ENCODE measurements at places on chromosomes 6 and 20.
A peak's percentile ranks its signal among the peaks of the same experiment; 100 is the strongest.

- ATAC-seq: no peak
Observed at GRCh38 chr20:19370076-19371075, 157.9 kb downstream of the SLC24A3 start.

GRCh38 chr6:105873211-105873704 is 212.9 kb upstream of the PRDM1 start:
- peak; percentile 75 for ATAC-seq

DNA sequence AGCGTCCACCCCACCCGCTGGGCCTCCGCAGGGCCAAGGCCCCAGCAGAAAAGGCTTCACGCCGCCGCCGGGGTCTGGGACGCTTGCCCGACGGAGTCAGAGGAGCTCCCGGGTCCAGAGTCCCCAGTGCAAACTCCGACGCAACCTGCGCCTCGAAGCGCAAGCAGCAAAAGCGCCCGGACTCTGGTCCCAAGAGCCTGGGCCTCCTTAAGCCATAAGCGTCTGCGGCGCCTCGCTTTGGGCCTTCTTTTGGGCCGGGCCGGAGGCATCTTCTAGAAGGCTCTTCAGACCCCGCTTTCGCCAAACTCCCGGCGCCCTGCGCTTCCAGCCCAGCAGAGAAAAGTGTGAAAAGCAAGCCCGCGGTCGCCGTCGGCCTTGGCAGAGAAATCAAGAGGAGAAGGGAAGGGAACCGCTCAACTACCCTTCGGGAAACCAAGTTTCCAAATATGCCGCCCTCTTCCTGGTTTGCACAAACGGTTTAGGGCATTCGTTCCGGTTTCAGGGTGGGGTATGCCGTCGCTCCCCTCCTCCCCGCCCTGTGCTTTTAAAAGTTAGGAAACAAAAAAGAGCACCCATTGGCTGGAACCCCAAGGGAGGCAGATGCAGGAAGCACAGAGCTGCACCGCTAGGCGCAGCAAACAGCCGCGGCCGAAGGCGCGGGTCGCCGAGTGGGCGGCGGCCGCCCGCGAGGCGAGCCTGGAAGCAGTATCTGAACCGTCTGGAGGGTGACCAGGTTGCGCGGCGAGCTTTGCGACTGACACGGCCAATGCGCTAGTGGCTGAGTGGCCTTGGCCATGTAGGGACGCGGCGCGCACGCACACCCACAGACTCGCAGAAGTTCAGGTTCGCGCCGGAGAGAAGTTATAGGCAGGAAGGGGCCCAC is 1.2 kb downstream of the TBX18 start:
- no peak for ATAC-seq

DNA sequence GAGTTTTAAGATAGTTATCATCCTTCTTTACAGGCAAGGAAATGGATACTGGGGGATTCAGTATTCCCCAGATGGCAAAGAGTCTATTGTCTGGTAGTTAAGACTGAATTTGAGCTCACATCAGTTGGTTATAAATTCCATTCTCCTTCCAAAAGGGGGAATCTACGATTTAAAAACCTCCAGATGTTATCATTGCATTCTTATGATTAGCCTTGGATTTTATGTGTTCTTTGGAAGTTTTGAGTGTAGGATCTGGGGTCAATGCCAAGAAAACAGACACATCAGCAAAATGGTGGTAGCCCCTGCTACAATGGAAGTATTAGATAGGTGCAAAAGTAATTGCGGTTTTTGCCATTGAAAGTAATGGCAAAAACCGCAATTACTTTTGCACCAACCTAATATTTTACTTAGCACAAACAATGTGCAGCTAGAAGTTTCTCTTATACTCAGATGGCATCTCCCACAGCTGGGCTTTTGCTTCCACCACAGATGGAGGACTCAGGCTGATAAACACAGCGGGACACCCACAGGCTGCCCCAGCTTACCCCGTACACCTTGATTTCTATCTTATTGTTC is 168.2 kb upstream of the RIN2 start:
- no peak for ATAC-seq

DNA sequence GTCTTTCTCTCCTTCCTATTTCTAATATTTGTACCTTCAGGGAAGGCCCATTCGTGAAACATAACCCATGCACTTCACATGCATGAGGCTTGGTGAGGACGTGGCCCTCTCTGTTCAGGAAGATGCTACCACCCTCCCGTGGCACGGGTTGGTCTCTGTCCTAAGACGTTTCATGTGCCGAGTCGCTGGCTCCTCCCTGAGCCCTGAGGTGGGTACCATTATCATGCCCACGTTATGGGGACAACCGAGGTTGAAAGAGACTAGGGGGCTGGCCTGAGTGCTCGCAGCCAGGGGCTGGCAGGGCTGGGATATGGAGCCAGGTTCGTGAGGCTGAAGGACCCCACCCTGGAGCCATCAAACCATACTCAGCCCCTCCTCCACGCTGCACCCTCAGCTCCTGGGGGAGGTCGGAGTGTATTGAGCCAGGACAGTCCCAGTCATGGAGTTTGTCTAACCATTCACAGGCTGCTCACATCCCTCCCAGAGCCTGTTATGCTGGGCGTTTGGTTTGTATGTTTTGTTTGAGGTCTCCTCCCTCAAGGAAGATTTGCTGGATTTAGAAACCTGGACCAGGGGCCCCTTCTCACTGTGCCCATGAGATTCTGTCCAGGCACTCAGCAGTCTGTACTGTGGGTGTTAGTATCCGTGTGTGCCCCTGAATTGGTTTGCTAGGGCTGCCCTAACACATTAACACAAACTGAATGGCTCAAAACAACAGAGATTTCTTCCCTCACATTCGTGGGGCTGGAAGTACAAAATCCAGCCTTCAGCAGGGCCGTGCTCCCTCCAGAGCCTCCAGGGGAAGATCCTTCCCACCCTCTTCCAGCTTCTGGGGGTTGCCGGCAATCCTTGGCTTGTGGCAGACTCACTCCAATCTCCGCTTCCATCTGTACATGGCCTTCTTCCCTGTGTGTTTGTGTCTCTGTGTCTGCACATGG is 88.3 kb downstream of the ANKRD60 start:
- ATAC-seq: no peak

GRCh38 chr6:484746-485145 is 93.2 kb downstream of the IRF4 start:
- ATAC-seq: no peak

DNA sequence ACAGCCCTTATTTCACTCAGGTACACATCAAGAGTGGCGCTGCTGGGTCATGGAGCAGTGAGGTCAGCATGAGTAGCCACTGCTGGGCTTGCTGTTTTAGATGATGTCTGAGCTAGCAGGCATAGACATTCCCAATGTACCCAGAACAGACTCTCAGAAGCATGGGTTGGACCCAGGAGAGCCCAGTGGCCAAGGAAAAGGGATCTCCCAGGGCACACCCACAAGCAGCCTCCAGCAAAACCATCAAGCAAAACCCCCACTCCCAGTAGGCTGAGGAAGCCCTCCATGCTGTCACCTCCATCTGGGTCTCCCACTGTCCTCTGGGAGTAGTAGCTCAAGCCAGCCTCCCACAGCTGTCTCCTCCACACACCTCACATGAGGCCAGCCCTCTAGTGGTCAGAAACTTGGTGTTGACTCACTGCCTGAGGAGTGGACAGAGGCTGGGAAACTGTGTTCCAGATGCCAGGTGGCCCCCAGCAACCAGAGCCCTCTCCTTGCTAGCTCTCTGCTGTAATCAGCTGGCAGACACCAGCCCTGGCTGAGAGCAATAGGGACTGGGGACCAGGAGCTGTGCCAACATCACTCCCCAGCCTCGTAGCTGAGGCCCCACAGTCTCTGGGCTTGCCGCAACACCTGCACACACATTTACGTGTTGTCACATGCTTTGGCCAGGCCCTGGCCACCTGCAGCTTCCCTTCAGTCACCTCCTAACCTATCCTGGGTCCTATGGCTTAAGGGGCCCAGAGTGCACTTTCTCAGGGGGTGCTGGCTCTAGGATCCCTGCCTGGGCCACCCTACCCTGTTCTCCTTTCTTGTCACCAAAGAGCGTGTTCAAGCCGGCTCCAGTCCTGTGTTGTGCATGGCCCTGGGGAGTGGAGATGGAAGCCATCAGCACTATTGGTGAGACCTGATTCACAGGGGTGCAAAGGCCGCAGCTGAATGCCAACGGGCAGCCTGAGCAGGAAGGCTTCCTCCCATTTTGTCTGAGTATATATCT is 1.9 kb upstream of the AP5S1 start:
- no peak for ATAC-seq

DNA sequence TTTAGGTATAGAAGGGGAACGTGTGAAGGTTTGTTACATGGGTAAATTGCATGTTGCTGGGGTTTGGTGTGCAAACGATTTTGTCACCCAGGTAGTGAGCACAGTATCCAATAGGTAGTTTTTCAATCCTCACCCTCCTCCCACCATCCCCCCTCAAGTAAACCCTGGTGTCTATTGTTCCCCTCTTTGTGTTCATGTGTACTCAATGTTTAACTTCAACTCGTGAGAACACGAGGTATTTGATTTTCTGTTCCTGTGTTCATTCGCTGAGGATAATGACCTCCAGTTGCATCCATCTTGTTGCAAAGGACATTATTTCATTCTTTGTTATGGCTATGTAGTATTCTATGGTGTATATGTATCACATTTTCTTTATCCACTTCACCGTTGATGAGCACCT is 11.6 kb upstream of the VNN1 start:
- ATAC-seq: no peak

- ATAC-seq: no peak
Observed at GRCh38 chr20:36170542-36171215, 16.1 kb downstream of the EPB41L1 start.

- no peak for ATAC-seq
Observed at GRCh38 chr6:27631609-27631916, 158.7 kb upstream of the ZNF184 start.

- ATAC-seq: no peak
Observed at GRCh38 chr20:63854069-63854765, 7.1 kb upstream of the ABHD16B start.

DNA sequence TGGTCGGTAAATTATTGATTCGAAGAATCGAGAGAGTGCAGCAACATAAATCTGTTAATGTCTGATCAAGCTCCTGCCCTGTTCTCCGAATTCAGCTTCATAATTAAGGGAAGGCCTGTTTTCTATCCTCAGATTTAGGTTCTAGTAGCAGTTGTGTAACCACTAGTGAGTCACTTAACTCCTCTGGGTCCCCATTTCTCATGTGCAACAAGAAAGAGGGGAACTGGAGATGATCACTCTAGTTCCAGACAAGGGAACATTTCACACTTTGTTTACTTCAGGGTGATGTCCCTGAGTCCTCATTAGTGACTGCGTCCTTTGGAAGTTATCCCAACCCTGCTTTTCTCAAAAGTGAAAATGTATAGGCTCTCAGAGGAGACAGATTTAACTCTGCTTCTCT is 68.1 kb upstream of the RNF146 start:
- ATAC-seq: no peak

- ATAC-seq: peak; percentile 92
Observed at GRCh38 chr20:1325173-1326030, 3.5 kb downstream of the SDCBP2 start.

DNA sequence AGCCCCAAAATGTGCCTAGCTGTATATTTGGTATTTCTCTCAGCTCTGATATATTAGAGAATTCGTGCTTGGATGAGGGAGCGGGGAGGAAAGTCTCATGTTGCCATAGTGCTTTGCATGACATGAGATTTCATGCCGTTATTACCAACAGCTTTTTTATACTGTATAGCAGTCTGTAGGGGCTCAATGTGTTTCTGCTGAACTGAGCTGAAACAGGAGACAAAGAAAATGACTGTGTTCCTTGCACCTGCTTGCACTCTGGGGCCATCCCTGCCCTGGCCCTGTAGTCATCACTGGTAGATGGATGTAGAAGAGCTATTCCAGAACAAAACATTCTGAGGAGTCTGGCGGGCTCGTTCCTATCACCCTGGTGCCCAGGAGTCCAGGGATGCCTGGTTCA is 128.0 kb upstream of the SASH1 start:
- no peak for ATAC-seq

- no peak for ATAC-seq
Observed at GRCh38 chr20:3685341-3685740, 3.5 kb upstream of the ADAM33 start.

Data from stimulated activated memory B cell treated with anti-CD40 and anti-IgM and Interleukin-4, amounts not matched to agents 10 μg/mL and 1 μg/mL and 100 μg/mL, for 72 hours (primary cell).